Stimulated activated CD4-positive, alpha-beta T cell treated with anti-CD3 and anti-CD28 coated beads, Interleukin-4, amount 100 ng/mL, for 4 hours (primary cell): ENCODE measurements at places on chromosomes 6 and 20.

- no peak for DNase-seq
Measured at GRCh38 chr20:38787870-38788269, 17.6 kb upstream of the PPP1R16B start.

GRCh38 chr6:165676435-165677068 is 13.5 kb upstream of the PDE10A start:
- DNase-seq = no peak

DNA sequence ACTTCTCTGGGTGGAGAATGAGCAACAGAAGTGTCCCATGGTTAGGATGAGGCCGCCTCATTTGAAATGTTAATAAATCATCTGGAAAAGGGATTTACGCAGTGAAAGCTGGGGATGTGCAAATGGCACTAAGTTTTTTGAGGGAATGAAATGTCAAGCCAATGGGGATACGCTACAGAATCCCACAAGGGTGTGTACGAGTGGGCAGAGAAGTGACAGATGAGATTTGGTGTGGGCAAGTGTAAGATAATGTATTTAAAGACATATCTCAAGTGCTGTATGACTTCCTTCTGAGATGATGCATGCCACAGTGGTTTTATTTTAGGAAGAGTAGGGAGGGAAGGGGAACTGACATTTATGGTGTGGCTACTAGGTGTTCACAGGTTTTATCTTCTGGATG is 100.6 kb downstream of the LRFN2 start:
- no peak for DNase-seq

DNA sequence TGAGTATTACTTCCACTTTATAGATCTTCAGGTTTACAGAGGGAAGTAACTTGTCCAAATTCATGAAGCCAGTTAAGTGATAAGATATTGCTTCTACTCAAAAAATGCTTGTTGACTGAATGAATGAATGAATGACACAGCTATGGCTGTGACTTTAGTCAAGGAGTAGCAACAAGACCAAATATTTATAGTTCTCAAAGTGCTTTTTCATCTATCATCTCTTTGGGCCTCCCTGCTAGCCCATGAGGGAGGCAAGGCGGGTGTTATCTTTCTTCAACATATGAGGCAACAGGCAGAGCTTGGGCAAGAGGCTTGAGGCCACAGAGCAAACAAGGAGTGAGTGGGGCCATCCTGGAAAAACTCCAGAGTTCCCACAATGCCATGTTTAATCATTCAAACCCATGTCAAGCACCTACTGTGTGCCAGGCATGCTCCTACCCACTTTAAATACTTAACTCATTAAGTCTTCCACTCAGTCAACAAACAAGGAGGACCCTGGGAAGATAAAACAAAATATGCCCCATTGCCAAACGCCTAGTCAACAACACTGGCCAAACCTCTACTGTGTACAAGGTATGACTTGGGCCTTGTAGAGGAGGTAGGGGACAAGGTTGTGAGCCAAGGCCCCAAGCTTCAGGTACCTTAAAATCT is 15.9 kb downstream of the BCL2L1 start:
- DNase-seq = no peak

GRCh38 chr6:42511803-42512422 is 51.9 kb upstream of the UBR2 start:
- DNase-seq = no peak
